ENCODE measurements at places on chromosomes 7 and 10.

DNA sequence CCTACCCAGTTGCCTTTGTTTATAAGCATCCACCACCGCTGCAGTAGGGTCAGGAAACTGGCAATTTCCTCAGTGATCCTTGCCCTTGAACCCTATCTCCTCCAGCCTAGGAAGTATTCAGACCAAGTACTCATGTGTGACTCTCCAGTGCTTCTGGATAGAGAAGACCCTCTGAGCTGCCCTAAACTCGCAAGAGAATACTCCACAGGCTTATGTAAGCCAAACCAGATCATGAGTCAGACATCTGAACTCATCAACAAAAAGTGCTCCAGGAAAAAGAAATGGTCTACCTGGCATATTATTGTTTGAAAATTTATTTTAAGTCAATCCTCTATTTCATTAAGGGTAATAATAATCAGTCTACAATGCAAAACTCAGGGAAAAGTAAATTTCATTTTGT, 101.3 kb downstream of the KAT6B start:
- no peak for DNase-seq

DNA sequence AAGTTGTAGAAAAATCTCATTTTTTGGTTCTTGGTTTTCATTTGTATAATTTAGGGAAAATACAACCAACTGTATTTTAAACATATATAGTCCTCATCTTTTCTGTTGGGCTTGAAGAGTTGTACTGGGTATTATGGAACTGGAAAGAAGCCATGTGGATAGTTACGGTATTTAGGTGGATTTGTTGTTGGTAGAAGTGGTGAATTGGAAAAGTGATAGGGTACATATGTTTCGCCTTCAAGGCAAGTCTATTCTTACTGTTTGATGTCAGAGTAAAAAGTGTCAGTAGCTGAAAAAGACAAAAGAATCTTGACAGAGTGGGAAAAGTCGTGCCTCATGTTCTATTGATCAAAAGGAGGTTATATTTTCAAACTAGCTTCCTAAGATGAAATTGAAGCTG, 64.6 kb downstream of the GBF1 start:
- DNase-seq: no peak

GRCh38 chr10:121048749-121049148, 197.6 kb downstream of the WDR11 start:
- DNase-seq: no peak

- peak; percentile 24 for DNase-seq
These were observed 514.8 kb downstream of the DNAJB6 start for GRCh38 chr7:157851501-157852067.

- DNase-seq: no peak
These were observed 144.9 kb downstream of the PAXIP1 start for GRCh38 chr7:154857728-154858681.

DNA sequence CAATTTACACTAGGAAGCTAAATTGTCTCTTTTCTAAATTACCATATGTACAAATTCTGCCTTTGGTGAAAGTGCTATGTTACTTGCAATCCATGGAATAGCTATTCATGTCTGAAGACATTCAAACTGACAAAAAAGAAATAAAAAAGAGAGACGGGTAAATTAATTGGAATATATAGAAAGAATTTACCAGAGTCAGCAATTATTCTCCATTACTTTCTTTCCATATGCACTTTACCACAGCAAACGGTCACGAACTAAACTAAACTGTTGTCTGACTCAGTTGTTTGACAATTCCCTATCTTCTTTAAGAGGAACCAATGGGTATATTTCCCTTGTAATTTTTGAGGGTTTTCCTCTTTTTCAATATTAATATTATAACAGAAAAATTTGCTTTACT, 85.7 kb downstream of the HOXA1 start:
- DNase-seq: no peak

DNA sequence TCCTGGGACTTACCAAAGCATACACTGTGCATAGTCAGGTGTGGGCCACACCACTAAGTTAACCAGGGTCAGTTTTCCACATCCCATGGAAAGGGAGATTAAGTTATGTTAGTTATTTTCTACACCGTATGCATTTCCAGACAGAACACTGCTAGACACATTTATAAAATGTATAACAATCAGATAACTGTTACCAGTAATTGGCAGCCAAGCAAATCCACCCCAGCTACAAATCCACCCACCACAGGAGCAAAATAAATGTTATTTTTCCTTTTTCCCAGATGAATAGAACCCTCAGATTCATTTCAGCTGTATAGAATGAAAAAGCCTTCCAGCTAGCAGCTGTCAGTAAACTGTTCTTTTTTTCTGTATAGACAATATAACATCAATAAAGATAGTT, 256.9 kb upstream of the FZD1 start:
- DNase-seq: no peak

DNA sequence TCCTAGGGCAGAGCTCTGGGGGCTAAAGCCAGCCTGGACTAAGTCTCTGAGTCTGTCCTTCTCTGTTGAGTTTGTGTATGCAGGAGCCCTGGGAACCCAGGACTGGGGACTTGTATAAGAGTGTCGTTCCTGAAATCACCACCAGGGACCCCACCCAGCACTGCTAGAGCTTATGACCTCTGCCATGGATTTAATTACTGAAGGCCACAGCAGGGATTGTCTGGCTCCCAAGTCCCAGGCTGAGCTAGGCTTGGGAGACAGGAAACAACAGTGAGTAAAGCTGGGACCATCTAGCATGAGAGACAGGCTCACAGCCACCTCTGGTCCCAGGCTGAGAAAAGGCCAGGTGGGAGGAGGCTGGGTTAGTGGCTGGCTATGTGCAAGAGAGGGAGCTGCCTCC, 1.4 kb upstream of the TSPAN15 start:
- peak; percentile 45 for DNase-seq
